ENCODE measurements at places on chromosomes 2 and 18.

GRCh38 chr2:120926463-120927264, 191.0 kb downstream of the GLI2 start:
- no peak for DNase-seq

DNA sequence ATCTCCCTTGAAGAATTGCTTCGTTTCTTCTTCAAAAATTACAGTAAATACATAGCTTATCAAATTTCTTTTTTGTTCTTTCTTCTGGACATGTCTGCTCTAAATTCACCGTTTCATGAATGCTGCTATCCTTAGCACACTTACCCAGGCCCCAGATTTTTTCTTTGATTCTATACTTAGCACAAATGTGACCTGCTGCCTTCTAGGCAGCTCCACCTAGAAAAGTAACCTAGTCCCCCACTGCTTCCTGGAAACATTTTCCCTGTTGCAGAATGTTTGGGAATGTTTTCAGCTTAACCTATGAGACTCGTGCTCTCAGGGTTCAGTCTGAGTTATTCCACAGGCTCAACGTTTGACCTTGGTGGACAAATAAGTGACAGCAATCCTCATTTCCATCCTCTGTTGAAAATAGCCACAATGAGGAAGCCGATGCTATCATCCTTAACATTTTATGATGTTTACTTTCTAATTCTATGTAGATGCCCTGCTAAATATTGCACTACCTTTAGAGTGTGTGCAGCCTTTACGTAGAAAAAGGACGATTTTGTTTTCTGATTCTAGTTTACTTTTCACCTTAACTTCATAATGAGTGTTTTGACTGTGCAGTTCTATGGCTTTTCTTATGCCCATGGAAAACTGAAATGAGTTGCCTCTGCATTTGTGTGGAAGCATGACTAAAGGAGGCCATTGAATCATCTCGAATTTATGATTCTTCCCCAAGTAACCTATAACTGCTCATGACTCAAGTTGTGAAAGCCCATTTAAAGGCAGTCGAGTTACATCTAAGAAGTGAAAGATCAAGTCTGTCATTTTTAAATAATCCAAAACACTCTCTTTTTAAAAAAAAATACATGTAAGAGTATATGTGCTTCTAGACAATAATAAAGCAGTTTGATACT, 47.7 kb downstream of the TMEM182 start:
- no peak for DNase-seq

GRCh38 chr2:37622450-37623100, 48.9 kb downstream of the CDC42EP3 start:
- no peak for DNase-seq

DNA sequence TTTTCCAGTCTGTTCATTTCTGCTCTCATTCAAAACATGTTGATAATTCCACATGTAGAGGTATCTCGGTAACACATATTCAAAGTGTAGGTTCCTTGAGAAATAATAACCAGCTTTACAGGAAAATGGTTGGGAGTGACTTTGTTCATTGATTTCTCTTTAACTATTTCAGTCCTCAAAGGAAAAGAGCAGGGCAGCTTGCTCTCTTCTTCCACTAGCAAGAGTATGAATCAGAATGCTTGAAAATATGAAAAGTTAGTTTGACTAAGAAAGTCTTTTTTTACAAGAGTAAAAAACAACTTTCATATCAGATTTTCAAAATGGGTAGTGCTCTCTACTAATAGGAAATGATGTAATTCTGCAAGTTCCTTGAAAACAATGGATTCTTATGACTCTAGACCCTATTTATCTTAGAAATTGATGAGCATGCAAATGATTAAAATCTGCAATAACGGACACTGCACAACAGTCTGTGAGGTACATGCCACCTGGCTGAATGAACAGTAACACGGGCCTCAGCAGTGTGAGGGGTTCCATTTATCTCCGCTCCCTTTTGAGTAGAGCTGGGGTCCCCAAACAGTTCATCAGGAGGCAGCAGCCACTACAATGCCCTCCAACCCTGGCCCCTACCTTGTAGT, 65.6 kb downstream of the IRS1 start:
- no peak for DNase-seq

DNA sequence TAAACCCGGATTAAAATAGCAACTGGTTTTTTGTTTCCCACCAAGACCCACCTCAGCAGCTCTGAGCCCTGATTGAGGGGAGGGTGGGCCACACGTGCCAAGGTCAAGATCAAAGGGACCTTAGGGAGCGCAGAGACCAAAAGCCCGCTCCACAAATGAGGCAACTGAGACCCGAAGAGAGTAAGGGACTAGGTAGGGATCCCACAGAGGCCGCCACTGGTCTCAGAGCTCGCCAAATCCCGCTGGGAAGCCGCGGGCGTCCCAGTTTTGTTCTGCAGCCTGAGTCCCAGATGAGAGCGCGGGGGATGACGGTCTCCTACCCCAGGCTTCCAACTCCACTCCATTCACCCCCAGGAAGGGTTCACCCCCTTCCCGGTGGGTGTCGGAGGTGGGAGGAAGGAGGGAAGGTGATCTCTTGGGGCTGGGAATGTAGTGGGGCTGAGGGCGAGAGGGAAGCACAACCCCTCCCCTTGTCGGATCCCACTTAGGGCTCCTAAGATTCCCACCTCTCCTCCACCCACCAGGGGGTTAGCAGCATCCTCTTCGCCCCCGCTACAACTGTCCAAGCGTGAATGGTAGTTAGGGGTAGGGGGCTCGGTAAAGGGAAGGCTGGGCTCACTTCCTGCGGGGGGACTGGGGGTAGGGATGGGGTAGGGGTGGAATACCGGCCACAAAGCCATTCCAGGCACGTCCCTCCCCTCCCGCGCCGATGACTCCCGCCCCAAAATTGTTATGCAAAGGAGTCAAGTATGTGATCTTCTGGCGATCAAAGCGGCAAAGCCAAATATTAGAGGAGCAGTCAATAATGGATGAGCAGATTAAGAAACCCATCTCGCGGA, 7.3 kb upstream of the EN1 start:
- no peak for DNase-seq

DNA sequence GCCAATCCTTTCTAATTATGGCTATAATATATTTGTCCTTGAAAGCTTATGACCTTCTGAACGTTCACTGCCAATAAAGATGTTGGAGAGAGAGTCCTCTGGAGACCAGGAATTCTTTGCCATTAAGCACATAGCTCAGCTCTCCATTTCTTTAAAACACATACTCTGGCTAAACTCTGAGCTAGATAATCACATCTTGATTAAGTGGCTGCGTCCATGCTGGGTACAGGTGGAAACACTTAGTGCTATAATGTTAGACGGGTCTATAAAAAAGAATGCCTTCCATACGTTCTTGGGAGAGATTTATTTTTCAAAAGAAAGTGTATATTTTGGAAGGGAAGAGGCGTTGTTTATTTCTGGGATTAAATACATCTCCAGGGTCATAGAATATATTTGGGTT, 314.5 kb downstream of the LPIN1 start:
- DNase-seq: no peak

GRCh38 chr2:44582363-44583008, 220.7 kb downstream of the CAMKMT start:
- DNase-seq: no peak
